ENCODE measurements at places on chromosomes 3 and 15.

DNA sequence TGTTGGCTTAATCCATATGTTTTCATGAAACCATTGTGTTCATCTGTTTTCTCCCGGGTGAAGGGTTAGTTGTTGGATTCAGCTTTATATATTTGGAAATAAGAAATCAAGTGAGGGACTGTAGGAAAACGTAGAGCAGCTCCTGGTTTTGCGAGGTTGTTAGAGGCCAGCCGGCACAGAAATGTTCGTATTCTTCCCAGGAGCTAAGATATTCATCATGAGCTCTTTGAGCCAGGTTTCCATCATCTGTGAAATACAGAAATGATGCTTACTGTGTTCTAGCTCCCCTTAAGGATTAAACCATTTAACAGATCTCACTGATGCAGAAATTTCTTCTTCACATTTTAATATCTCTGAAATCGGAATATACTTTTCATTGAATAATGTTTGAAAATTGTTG is 235.5 kb downstream of the PTPRG start:
- no peak for DNase-seq

DNA sequence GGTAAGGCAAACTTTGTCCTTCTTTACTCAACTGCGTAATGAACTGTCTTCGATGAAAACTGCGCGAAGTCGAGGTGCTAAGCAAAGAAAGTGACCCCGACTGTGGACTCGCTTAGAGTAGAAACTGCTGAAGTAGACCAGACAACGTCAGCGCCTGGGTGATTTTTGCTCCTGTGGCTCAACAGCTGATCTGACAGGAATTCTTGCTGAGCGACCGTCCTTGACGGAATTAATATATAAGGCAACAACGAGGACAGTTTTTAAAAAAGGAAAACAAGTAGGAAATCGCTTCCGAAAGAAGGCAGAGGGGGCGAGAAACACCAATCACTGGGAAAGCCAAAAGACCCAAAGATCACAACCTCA is 541 bp downstream of the RPS27L start:
- no peak for DNase-seq

- no peak for DNase-seq
Measured at GRCh38 chr15:74133694-74134386, 3.5 kb downstream of the ISLR2 start.

DNA sequence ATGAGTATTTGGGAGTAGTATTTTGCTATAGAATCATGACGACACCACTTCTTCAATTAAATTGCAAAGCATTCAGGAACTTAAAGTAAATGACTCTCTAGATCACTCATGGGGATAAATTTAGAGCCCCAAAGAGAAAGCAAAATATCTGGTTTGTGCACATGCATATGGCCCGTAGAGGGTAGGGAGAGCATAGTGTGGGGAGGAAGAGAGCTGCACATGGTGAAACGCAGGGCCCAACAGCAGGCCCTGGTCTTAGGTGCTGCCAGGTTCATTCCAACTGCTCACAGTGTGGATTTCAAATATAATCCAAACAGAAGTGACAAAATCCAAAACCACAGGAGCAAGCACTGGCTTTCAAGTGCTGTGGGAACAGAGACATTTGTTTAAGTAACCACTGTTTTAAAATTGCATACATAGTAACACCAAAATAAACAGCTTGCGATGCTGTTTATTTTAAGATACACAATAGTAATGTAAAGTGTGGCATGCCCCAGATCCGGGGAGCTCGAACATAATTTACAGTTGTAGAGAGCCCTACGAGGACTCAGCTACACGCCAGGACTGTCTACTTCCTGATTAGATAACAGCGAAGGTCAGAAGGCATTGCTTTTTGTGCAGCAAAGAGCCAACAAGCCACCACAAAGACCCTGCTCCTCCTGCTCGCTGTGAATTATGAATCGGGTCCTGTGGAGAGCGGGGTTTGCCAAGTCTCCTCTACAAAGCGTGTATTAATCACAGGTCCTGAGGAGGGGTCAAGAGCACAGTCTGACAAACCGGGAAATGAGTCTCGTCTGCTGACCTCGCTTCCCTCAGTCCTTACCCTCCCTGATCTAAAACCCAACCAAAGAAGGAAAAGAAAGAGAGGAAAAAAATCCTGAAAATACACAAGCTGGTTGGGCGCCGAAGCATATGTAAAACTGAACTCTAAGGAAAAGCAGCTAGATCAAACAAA is 80.6 kb downstream of the MEIS2 start:
- no peak for DNase-seq

DNA sequence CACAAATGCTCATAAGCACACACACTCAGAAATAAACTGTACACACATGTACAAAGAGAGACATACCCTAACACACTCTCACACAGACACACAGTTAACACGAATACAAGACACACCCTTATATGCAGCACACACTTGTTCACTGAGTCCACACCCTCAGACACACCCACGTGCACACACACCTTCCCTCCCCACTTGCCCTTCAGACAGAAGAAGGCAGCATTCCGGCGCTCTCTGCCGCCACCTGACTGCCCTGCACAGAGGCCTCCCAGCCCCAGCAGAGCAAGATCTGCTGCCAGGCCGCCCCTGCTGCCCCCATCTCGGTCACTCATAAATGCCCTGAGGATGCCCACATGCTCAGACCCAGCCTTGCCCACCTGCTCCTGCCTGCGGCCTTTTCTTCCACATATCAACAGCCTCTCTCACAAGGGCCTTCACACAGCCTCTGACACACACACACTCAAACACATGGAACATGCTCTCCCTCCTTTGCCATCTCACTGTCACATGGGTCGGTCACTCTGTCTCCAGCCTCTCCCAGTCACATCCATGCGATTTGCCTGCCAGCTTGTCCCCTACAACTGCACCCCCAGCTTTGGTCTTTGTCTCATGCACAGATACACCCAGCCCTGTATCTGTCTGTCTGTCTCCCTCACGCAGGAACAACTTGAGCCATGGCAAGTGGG is 71.1 kb downstream of the EPHB3 start:
- no peak for DNase-seq

- no peak for DNase-seq
Measured at GRCh38 chr3:143806038-143806437, 42.2 kb downstream of the SLC9A9 start.

- no peak for DNase-seq
Measured at GRCh38 chr3:134334231-134334900, 39.9 kb downstream of the AMOTL2 start.

- DNase-seq = no peak
Measured at GRCh38 chr3:119184796-119185570, 11.6 kb downstream of the UPK1B start.

DNA sequence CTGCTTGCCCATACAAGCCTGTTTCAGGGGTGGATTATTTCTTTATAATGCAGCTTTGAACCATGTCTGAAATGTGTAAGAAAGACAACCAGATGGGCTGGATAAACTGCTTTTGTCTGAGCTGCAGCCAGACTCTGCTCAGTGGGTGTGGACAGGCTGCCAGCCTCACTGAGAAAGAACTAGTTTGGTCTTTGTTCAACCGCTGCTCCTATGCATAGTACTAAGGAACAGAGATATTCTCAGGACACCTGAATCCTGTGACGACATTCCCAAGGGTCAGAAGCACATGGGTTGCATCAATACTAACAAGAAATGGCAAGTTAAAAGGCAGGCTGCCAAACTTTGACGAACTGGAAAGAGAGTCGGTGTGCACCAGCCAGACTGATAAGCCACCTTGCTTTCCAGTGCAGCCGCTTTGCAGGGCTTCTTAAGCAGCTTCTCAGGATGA is 57.2 kb downstream of the PLD1 start:
- DNase-seq = no peak

DNA sequence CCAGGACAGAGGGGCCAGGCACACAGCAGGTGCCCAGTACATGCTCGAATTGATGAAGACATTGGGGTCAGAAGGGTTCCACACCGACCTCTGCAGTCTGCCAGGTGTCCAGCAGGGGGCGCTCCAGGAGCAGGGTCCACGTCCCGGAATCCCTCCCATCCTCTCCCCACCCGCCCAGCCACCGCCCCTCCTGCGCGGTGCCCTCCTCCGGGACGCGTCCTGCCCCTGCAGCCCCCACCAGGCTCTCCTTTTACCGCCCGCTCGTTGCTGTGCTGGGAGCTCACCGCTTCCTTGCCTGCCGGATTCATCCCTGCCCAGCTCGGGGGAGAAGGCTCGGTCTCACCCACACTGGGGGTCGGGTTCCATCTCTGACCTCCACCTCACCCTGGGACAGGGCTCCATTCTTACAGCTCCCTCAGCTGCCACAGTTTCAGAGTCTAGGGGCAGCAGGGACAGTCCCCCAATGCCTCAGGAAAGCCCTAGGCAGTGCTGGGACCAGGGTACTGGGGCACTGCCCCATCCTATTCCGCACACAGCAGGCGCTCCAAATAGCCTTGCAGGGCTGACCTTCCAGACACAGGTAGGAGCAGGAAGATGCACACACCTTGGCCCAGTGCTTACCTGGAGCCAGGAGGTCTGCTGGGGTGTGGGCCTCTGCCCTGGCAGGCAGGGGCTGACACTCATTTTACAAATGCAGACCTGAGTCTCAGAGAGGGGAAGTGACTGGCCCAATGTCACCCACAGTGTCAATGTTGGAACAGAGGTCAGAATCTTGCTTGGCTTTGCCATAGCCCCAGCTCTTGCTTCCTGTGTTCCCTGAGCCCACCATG is 31.0 kb downstream of the GRIP2 start:
- DNase-seq = peak; percentile 46

DNA sequence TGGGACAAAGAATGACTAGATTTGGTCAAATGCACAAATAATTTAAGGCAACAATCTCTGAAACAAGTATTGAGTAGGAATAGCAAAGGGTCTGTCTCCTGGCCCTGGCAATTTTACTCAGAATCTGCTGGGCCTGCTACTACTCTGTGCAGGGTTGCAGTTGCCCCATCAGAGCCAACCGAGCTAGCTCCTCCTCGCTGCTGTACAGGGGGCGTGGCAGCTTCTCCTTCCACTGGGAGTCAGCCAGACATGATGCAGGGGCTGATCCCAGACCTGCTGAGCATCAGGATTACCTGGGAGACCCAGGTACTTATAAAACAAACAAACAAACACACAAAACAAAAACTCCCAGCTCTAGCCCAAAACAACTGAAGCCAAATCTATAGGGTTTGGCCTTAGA is 30.5 kb upstream of the PXYLP1 start:
- DNase-seq = no peak

DNA sequence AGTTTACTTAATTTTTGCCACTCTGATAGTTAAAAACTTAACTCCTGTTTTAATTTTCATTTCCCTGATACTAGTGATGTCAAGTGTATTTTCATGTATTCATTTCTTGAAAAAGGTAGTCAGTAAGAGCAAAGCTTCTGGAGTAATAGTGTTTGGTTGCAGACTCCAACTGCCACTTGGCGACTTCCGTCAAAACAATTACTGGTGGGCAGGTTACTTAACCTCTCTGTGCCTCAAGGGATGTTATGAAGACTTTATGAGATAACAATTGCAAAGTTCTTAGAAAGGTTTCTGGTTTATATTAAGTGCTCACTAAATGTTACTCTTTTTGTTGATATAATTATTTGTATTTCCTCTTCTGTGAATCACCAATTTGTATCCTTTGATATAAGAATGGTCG is 129.7 kb downstream of the NFKBIZ start:
- no peak for DNase-seq

DNA sequence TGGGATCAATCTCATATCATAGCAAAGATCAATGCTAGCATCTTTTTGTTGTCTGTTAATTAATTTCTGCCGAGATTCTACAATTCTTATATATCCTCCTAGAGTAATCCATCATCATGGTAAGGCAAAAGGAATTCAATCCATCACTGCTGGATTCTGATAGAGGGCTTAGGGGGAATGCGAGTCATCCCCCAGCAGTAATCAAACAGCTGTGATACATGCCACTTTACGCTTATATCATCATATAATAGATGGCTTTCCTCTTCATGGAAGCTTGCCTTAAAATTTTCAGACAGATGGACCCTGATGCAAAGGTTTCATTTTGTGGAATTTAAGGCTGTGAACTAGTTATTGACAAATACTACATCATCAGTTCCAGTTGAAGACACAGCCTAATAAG is 645.9 kb downstream of the CADM2 start:
- no peak for DNase-seq

DNA sequence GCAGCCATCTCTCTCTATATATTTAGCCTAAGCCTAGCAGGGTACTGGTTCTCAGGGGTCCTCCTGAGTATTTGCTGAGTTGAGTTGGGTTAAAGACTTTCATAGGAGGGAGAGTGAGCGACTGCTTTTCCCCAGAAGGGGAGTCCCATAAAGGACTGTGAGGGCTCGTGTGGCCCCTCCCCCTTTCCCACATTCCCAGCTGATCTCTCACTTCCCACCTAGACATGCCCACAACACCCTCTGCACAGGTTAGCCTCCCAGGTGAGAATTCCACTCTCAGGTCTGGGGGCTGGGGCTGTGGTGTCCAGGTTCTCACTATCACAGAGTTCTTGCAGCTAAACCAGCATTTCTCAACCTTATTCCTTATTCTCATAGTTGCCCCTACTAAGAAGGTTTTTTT is 15.8 kb downstream of the EPHB1 start:
- no peak for DNase-seq

DNA sequence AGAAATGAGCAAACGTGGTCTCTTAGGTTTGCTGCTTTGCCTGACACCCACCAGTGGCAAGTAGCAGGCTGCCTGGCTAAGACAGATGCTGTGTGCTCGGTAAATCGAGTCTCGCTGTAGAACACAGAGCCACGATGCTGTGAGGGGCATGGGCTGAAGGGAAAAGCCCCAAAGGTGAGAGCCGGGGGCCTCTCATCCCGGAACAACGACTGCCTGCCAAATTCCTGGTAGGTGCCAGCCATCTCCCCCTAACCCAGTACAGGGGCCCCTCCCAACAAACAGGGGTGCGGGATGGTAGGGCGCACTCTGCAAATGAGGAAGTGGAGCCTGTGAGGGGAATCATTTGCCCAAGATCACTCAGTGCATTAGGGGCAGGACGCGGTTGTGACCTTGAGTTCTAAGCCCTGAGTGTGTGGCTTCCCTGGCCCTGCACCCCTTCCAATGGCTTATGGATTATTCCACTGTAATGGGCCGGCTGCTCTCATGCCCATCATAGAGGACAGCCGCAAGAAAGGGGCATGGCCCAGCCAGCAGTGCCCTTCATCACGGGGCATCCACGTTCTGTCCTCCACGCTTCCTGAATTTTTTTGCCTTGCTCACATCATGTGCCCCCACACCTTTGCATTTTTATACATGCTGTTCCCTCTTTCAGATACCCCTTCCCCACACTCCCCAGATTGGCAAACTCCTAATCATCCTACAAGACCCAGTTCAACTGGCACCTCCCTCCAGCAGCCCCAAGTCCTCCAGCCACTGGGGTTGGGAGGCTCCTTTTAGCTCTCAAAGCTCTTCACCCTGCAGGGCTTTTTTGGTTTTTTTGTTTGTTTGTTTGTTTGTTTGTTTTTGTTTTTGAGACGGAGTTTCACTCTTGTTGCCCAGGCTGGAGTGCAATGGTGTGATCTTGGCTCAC is 125.4 kb downstream of the NUP210 start:
- DNase-seq = no peak

- DNase-seq = no peak
Measured at GRCh38 chr3:26621176-26621575, 1.4 kb upstream of the LRRC3B start.

DNA sequence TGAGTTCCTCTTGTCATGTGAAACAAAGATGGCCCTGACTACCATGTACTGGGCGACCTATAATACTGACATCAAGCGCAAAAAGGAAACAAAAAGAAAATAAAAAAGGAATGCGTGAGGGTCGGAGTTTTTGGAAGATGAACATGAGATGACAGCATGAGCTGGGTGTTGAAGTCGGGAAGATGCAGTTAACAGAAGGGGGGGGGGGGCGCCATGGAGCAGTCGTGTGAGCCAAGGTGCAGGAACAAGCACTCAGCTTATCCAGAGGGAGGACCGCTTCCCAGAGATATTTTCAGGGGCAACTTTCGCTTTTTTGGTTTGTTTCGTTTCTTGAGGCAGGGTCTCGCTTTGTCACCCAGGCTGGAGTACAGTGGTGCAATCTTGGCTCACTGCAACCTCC is 110.2 kb downstream of the RORA start:
- DNase-seq = no peak

Measured in HCT116 (cell line).